ENCODE measurements at places on chromosomes 12 and 14. TPM values are rescaled to one million over a fixed set of nuclear protein-coding genes. Genes with fewer than 3 reads are reported as not detected.

CEBPE gene
- not detected for total RNA-seq

BMP4 gene
- total RNA-seq: 17.9 TPM

BCL11B gene
- 1.3 TPM for total RNA-seq

ABCC9 gene
- total RNA-seq: 1.2 TPM

- H3K36me3 ChIP-seq: peaks cover 22% of the 10 kb centered on the region
- H3K27me3 ChIP-seq: no peaks in the 10 kb centered on the region
- no peak overlapping the region for H3K4me3 ChIP-seq
- no peaks in the 10 kb centered on the region for H3K4me1 ChIP-seq
- no peak overlapping the region for H3K27ac ChIP-seq
Measured at GRCh38 chr14:91280129-91280528, 35.6 kb upstream of the GPR68 start.

GRCh38 chr12:117073611-117074010, 25.6 kb downstream of the TESC start:
- no peak overlapping the region for H3K4me3 ChIP-seq
- DNase-seq: no peak
- no peaks in the 10 kb centered on the region for H3K27me3 ChIP-seq
- H3K27ac ChIP-seq: no peak overlapping the region

DNA sequence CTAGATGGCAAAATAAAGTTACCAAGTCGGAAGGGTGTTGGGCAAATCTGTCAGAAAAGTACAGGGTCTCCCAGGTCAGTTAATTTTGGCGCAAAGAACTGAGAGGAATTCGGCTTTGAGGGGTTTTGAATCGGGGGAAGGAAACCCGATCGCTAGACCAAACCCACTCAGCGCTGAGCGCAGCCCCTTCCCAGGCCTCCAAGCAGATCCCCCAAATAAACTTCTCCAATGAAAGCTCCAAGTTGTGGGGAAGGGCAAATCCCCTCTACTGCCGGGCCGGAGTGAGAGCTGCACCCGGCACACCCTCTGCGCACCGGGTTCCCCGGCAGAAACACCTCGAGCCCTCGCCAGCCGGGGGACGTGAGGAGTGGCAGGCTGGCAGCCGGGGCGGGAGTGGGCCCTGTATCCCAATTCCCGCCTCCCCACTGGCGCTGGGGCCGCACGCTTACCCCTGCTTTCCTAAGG, 441 bp downstream of the E2F7 start:
- DNase-seq: no peak
- peaks cover 4% of the 10 kb centered on the region for H3K27me3 ChIP-seq

DNA sequence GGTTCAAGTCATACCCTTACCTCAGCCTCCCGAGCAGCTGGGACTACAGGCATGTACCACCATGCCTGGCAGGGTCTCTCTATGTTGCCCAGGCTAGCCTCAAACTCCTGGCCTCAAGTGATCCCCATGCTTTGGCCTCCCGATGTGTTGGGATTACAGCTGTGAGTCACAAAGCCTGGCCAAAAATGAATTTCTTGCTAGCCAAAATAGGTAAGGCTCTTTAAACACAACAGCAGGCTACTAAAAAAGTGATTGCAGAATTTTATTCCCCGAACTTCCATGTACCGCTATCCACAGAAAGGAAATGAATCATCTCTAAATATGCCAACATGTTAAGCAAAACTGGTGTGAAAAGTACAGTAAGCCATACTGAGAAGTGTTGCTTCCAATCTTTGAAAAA, 50.6 kb downstream of the WDHD1 start:
- H3K27ac ChIP-seq: no peak overlapping the region
- H3K27me3 ChIP-seq: no peaks in the 10 kb centered on the region
- no peak for DNase-seq
- H3K36me3 ChIP-seq: no peaks in the 10 kb centered on the region

DNA sequence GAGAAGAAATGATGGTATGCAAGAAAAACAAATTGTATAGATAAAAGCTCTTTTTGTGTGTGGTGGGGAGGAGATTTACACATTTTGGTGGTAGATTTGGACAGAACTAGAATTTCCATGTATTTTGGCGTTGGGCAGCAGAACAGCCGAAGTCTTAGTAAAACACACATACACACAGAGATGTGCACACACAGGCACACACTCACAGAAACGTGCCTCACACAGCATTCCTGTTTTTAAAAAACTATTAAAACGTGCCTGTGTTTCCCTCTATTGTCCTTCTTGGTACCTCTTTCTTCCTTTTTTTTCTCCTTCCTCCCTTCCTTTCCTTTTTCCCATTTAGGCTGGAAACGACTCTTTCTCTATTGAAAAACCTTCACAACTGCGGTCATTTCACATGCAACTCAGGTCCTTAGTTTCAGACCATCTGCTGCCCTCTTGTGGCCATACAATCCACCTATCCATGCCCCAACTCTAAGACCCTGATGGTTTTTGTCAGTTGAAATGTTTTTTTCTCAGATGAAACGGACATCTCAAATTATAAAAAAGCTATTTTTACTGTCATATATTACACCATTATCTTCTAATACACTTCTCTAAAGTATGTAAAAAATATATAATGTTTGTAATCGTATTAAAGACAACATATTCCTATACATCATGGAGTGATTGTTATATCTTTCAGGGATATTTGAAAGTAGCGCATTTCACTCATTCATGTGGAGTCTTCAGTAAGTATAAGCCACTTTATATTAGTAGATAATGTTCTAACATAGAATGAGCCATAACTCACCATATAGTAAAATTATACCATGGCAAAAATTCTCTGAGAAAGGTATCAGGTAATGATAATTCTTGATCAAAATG, 386.7 kb upstream of the NOVA1 start:
- H3K4me3 ChIP-seq: no peak overlapping the region
- peak; percentile 85 for DNase-seq
- H3K27ac ChIP-seq: no peak overlapping the region
- H3K36me3 ChIP-seq: no peaks in the 10 kb centered on the region
- peaks cover 4% of the 10 kb centered on the region for H3K4me1 ChIP-seq
- H3K27me3 ChIP-seq: no peaks in the 10 kb centered on the region
